ENCODE measurements at places on chromosomes 6 and 20. TPM values are rescaled to one million over a fixed set of nuclear protein-coding genes. Genes with fewer than 3 reads are reported as not detected.

GRCh38 chr6:155078331-155078745 is 83.2 kb downstream of the TIAM2 start:
- DNase-seq: no peak

GRCh38 chr6:122904166-122904565 is 91.9 kb upstream of the CLVS2 start:
- no peak for DNase-seq

DNA sequence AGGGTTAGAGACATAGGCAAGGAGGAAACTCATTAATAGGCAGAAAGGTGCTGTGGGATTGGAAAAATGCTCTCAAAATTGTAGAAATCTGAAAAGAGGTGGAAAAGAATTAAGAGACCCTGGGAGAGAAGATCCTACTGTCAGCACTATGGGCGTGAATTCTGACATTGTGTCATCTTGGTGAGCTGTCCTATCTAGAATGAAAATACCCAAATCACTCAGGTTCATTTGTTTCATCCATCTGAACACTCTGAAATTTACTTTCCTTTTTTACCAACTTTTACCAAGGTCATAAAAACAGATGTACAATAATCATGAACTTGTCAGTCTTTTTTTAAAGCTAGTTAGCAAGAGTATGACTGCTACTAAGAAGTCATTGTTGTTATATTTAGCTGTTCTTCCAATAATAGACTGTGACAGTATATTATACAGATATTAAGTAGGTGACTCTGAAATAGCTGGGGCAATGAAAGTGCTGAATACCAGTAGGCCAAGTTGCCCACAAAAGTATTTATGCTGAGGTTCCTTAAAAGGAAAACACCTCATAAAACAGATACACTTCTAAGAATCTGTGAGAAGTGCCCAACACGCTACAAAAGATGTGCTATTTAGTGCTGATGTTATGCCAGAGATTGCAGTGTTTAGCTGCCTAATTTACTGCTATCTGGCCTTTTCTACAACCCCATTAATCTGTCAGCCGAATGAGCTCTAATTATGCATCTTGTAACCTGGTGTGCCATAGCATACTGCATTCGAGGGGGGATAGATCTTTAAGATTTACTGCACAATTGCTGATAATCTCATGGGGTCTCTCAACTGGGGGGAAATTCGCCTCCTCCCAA is 217.5 kb upstream of the SUPT3H start:
- DNase-seq: no peak

DNA sequence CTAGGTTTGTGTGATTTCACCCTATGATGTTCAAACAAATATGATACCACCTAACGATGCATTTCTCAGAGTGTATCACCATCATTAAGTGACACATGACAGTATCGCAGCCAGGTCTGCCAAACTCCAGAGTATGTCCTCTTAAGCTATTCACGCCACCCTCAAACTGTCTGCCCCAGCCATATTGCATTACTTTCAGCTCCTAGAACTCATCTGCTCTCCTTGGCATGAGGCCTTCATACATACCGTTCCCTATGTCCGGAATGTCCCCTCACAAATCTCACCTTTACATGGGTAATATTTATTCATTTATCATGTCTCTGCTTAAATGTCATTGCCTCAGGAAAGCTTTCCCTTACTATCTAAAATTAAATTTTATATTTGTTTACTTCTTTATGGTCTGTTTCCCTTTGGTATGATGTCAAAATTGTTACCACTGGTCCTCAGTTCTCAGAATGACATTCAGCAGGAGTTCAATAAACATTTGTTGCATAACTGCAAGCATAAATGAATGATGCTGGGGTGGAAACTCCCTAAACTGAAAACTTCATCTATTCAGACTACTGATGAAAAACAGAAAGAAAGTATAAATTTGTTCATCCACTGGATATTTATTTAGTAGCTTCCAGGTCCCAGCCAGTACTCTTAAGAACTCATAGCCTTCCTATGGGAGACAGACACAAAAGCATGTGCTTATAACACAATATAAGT is 3.2 kb downstream of the SESN1 start:
- no peak for DNase-seq

DNA sequence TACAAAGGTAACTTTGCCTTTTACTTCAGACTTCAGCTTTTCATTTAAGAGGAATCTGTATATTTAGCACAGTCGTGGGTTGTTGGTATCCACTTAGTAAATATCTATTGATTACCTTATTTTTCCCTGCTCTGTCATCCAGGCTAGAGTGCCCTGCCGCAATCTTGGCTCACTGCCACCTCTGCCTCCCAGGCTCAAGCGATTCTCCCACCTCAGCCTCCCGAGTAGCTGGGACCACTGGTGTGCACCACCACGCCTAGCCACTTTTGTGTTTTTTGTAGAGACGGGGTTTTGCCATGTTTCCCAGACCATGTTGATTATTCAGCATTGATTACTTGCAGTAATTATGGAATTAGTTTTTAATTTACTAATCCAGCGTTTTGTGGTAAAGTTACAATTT is 41.3 kb downstream of the MACROD2 start:
- no peak for DNase-seq

Gene EYS
- polyA plus RNA-seq: not detected

Gene SLC26A8
- polyA plus RNA-seq: 0.09 TPM

Gene PHACTR2
- 11.2 TPM for polyA plus RNA-seq
